Activated CD4-positive, alpha-beta T cell treated with anti-CD3 and anti-CD28 coated beads, Interleukin-2, amount 50 U/mL, for 4 hours (primary cell): ENCODE measurements at places on chromosomes 2 and 18.

- DNase-seq = no peak
Observed at GRCh38 chr2:10599921-10600320, 89.9 kb downstream of the NOL10 start.

DNA sequence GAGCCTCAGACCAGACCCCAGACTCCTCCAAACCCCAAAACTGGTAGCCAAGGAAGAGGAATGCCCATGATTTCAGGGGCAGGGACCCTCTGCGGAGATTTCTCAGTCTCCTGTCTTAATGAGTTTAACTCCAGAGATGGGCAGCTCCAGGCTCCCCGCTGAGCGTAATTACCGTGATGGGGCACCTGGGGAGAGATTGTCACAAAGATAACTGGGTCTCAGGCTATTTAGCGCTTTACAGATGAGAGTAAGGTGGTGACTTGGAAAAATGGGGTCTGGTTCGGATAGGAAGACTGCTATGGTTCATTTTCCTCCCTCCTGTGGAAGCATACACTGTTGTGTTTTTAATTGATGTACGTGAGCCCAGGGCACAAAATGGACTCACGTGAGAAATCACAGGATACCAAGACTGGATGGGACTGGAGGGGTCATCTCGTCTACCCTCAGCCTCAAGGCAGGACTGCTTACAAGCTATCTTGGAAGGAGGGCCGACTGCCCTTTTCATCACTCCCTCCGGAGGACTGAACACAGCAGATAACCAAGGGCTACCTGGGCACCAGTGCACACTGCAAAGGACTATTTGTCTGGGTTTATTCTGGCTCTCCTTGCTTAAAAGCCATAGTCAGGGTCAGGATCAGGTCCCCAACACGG is 427.8 kb downstream of the ZNF521 start:
- DNase-seq = no peak

- DNase-seq = no peak
Observed at GRCh38 chr18:70578480-70578879, 289.6 kb downstream of the SOCS6 start.

DNA sequence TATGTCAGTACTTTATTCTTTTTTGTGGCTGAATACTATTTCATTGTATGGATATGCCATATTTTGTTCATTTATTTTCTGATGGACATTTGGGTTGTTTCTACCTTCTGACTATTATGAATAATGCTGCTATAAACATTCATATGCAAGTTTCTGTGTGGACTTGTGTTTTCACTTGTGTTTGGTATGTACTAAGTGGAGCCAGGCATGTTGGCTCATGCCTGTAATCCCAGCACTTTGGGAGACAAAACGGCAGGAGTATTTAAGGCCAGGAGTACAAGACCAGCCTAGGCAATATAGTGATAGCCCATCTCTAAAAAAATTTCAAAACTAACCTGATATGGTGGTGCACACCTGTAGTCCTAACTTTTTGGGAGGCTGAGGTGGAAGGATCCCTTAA is 23.3 kb downstream of the MARCHF7 start:
- no peak for DNase-seq

GRCh38 chr2:135909976-135910375 is 33.7 kb upstream of the MCM6 start:
- DNase-seq = no peak

GRCh38 chr2:9736021-9736420 is 105.2 kb upstream of the YWHAQ start:
- DNase-seq = no peak

- DNase-seq = no peak
Observed at GRCh38 chr2:28663359-28663758, 88.3 kb upstream of the PPP1CB start.

DNA sequence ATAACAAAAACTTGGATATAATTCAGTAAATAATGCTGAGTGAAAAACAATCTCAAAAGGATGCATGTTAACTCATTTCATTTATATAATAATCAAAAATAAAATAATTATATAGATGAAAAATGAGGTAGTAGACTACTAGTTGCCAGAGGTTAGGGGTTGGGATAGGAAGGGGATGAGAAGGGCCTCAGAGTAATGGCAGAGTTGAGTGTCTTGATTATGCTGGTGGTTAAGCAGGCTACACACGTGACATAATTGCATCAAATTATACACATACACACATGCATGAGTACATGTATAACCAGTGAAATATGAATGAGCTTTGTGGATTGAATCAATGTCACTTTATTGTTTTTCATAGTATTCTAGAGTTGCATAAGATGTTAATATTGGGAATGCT is 201.0 kb downstream of the RIT2 start:
- no peak for DNase-seq
